ENCODE measurements at places on chromosomes 1 and 21.

- no peak for DNase-seq
Observed at GRCh38 chr1:81670286-81670685, 130.4 kb upstream of the ADGRL2 start.

DNA sequence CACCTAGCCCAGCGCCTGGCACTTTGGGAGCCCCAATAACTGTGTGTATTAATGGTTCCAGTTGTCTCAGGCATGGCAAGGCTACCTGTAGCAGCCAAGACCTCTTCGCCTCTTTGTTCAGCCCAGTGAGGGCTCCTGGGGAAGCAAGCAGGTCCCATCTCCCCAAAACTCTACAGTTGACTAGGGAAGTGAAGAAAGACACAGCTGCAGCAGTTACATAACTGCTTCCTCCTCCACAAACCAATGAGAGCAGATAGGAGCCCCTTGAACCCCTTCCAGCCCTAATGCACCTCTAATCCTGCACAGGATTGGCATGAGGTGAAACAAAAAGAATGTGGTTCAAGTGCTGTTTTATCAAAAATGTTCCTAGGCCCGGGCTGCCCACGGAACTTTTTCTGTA, 100.5 kb downstream of the SYF2 start:
- DNase-seq = no peak

- DNase-seq = no peak
Observed at GRCh38 chr1:221994274-221994698, 252.4 kb upstream of the DUSP10 start.

DNA sequence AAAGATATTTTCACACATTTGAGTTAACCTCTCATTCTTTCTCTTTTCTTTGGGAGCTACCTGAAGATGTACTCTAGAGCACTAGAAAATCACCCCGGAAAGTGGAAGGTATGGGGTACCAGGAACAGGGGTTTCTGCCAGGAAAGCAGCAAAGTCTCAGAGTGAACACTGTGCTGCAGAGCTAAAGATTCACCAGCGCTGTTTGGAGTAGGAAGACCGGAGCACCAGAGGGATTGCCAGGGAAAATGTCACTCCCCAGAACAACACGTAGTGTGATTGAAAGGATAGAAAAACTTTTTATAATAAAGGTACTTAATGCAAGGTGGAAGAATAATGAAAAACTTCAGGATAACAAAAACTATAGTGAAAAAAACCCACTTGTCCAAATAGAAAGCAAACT, 26.7 kb upstream of the KCNK1 start:
- no peak for DNase-seq

GRCh38 chr1:107246775-107247345, 106.0 kb downstream of the NTNG1 start:
- peak; percentile 18 for DNase-seq

Measured in NCI-H69 (cell line).